ENCODE measurements at places on chromosomes 6 and 20.
A peak's percentile ranks its signal among the peaks of the same experiment; 100 is the strongest.

DNA sequence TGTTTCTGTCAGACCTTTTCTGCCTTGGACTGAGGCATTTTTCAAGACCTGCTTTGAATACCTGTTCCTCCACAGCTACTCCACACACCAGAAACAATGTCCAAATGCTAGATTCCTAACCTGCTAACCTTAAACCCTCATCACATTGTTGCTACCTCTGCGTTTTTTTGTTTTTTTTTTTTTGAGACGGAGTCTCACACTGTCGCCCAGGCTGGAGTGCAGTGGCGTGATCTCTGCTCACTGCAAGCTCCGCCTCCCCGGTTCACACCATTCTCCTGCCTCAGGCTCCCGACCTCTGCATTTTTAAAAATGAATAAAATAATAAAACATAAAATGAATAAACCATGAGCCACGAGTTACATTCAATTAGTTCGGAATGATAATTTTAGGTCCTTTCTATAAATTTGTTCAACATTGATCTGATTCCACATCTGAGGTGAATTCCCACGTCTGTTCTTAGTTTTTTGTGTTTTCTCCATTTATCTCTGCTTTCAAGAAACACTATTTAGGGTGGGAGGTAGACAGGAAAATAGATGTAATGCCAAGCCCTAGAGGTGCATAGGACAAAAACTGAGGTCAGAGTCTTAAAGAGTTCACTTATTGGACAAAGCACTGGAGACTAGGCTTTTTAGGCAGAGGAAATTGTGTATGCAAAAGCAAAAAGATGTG is 1.3 kb downstream of the C6orf89 start:
- no peak for DNase-seq

GRCh38 chr20:64093013-64093503 is 8.9 kb upstream of the LKAAEAR1 start:
- no peak for DNase-seq

DNA sequence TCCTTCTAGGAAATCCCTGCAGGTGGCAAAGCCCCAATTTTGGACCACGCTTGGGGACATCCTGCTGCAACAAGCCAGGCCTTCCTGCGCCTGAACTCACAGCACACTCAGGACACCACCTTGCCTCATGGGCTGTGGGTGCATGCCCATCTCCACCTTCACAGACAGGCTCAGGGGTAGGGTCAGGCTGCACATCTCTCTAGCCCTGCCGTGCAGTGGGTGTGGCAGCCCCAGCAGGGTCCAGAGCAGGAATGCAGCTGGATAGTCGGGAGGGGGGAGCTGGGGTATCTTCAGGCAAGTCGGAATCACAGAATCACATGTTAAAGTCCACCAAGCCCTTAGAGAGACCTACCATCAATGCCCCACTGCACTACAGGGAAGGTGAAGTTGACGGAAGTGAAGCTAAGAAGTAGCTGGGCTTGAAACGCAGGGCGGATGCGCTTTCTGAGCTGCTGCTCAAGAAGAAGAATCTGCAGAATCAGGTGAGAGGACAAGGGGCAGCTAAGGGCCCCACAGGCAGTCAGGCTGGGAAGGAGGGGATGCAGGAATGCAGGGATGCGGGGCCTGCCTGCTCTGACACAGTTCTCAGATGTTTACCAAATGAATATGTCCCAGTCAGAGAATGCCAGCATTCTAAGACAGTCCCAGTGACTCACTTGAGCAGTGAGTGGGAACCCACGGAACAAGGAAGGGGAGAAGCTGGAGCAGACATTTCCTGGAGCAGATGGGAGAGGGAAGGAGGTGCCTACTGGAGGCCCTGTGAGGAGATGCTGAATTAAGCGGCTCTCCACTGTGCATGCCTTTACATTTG is 11.3 kb downstream of the SERPINB6 start:
- DNase-seq: peak; percentile 77

DNA sequence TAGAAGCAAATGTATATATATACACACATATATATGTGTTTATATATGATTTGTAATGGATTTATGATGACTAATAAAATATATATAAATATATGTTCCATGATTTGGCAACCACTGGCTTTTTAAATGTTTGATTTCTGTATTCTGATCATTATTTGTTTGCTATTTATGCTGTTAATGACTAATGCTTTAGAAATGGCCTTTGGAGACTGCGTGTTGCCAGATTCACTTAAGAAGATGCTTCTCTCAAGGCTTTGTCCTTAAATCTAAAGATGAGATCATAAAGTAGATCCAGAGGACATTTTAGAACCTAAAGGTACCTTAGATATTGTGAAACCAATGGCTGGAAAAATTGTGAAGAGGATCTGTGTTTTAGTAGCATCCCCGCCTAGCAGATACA is 116.0 kb upstream of the SUPT3H start:
- DNase-seq: no peak

DNA sequence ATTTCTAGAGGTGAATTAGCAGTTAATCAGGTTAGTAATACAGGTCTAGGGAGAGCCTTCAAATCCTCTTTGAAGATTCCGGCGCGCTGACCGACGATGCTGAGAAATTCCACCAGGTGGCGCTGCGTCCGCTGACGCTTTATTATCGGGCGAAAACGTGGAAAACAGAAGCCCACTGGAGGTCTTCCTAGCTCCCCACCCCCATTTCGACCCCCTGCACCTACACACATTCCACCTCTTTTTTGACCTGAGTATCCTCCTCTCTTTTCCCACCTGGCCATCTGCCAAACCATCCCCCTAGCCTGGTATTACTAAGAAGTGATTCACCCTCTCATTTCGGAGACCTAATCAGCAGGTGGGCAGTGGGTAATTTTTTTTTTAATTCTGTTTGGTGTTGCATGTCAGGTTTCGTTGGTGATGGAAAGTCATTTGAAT is 65.4 kb upstream of the RIN2 start:
- DNase-seq: peak; percentile 74

- no peak for DNase-seq
Measured at GRCh38 chr20:48563191-48563870, 264.5 kb downstream of the PREX1 start.

DNA sequence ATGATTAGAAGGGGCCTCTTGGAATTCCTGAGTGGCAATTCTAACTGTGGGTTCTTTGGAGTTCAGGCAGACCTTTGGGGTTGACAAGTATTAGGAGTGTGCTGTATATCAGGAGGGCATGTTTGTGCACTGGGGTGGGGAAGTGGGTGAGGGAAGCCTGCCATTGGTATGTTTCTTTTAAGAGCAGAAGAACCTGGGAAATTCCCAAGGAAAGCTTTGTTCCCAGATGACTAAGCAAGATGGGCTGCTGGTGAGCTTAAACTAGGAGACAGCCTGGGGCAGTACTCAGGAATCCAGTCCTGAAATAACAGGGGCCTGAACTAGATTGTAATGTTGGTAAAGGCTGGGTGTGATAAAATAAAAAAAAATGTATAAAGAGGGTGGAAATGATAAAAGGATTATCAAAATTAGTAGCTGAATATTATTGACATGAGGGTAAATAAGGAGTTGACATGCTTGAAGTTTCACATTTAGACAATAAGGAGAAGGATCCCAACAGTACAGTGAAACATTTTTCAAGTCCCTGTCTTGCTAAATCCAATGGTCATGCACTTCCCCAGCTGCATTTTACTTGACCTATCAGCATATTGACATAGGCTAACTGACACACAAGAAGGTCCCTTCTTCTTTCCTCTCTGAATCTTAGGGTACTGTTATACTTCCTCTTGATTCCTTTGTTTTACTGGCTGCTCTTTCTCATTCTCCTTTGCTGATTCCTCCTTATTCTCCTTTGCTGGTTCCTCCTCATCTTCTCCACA is 18.4 kb upstream of the IFNGR1 start:
- DNase-seq: peak; percentile 78

- peak; percentile 92 for DNase-seq
Measured at GRCh38 chr6:9126878-9127560, 691.7 kb upstream of the SLC35B3 start.

DNA sequence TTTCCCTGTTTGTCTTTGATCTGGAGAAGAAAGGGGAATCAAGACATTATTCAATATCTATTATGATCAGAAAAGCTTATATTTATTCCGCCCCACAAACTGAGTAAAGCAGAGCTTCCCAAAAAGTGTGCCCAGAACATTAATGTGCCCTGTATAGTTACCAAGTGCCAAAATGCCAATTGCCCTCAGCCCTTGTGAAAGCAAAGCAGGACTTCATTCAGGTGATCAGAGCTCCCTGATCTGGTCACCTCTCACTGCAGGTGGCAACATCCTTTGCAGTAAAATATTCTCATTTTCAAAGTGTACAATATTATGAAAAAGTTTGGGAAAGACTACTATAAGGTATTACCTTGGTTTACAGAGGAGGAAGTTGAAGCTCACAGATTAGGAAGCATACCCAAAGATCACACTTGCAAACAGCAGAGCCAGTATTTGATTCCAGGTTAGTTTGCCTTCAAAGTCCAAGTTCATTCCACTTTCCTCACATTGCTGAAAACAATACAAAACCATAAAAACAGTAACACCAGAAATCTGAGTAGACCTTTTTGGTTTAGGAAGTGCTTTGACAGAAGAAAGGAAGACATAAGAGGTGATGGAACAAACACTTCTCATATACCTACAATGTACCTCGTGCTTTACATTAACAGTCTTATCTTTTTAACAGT is 19.6 kb upstream of the GCLC start:
- no peak for DNase-seq

GRCh38 chr6:3195695-3196497 is 31.6 kb downstream of the TUBB2B start:
- DNase-seq: no peak

GRCh38 chr6:42339991-42340401 is 111.7 kb downstream of the TRERF1 start:
- peak; percentile 48 for DNase-seq

DNA sequence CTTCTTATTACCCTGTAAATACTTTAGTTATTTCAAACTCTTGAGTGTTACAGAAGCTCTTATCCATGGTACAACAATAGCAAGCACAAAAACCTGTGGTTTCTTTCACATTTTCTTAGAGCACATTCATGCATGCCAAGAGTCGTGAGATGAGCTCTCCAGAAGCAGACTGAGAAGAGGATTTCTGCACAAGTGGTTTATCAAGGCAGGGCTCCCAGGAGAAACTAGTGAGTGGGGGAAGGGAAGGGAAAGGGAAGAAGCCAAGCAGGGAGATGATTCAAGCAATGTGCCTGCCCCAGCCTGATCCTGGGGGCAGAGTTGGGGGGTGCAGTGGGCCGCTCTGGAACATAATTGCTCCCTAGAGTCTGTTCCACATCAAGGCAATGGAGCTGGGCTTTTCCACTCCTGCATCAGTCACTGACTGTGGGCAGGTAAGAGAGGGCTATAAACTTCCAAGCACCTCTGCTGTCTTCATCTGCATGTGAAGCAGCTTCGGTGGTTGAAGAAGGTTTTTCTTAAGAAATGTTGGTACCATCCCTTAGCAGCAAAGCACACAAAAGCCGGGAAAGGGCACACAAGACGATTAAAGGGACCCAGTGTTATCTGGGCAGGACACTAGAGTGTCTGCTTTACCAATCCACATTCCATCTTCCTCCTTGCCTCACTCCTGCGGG is 152.1 kb downstream of the PLCB4 start:
- peak; percentile 35 for DNase-seq

- DNase-seq: no peak
Measured at GRCh38 chr6:90586546-90586835, 381 bp downstream of the MAP3K7 start.

- DNase-seq: no peak
Measured at GRCh38 chr20:6533351-6533750, 234.1 kb upstream of the BMP2 start.

GRCh38 chr6:119726086-119726485 is 376.5 kb upstream of the MAN1A1 start:
- DNase-seq: no peak

DNA sequence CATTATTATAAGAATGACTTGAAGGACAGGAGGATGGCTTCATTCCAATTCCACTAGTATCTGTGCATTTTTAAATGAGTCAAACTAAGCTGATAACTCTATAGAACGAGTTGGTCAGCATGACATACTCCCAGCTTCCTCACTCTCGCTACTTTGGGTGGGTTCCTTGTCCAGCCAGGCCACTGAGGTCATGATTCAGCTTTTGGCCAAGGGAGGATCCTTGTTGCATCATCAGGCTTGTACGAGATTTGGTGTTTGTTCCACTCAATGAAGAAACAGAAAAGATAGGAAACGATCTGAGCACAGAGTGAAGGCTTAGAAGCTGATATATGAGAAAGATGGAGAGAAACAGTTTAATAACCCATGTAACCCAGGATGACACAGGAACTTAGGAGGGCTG is 19.8 kb downstream of the NEDD9 start:
- DNase-seq: no peak

- DNase-seq: no peak
Measured at GRCh38 chr6:75438013-75438431, 55.6 kb downstream of the FILIP1 start.

- no peak for DNase-seq
Measured at GRCh38 chr6:28497893-28498292, 17.7 kb downstream of the GPX6 start.

Measured in HT1080 (cell line).